Vein endothelial cell (primary cell): ENCODE measurements at places on chromosomes 16 and 17. TPM values are rescaled to one million over a fixed set of nuclear protein-coding genes. Genes with fewer than 3 reads are reported as not detected.

Gene RNF222
- total RNA-seq: not detected in 2 replicates

Gene PHAF1
- 14.7 and 15.3 TPM in 2 replicates for total RNA-seq

Gene TMC5
- not detected in 2 replicates for total RNA-seq

Gene ARL17A
- 2.6 and 4.4 TPM in 2 replicates for total RNA-seq

Gene CD7
- total RNA-seq: not detected in 2 replicates

Gene PMM2
- total RNA-seq: 49.6 and 52.4 TPM in 2 replicates

Gene HEATR3
- 28.4 and 34.0 TPM in 2 replicates for total RNA-seq

Gene CLDN9
- not detected in 2 replicates for total RNA-seq

Gene SMIM22
- not detected in 2 replicates for total RNA-seq
